Naive thymus-derived CD8-positive, alpha-beta T cell (primary cell): ENCODE measurements at places on chromosomes 3 and 15.

DNA sequence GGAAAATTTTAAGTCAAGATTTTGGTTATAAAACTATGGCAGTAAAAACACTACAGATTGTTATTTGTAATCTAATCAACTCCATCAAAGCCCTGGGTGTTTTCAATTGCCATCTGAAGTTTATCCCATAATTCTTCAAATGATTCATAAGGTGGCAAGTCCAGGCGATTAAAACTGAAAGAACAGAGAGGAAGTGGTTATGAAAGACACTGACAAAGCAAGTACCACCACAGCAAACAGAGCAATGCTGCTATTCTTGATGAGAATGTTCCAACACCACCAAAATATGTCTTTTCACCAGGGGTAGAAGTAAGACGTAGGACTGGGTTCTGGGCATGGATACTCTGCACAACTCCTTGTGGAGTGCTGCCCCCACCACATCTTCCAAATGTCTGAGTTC lies 86.9 kb upstream of the PRTG start:
- no peak for DNase-seq

DNA sequence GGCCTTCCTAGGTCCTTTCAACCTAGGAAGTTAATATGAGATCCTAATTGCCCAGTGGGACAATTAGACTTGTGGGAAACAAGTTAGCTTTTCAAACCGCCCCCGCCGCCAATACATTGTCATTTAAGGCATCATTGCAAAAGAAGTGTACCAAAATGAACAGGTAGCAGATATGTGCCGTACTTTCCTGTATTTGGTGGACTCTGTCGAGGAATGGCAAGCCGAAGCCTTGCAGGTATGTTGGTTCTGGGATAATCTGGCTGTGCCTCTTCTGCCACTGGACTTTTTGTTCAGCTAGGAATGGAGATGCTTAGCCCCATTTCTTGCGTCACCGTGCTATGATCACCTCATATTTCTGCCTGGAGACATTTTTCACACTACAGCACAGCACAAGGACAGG lies 157.5 kb downstream of the CACNA1D start:
- no peak for DNase-seq

DNA sequence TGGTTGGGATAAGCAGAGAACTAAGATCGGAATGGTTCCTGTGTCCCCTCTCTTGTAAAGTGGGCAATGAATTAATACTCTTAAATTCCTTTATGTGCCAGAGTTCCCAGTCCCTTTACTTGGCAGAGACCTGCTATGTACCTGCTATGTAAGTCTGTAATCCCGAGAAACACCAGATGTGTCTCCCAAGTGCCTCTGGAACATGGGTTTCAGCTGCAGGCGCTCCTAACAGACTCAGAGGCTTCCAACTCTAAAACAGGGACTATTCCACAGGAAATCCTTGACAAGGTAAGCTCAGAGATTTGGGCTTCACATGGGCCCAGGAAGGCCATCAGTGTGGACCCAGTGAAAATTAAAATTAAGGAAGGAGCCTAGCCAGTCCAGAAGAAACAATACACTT lies 117.7 kb upstream of the PLCL2 start:
- DNase-seq, result no peak

GRCh38 chr3:143668924-143669790 lies 179.1 kb downstream of the SLC9A9 start:
- DNase-seq, result no peak

- peak; percentile 85 for DNase-seq
Measured at GRCh38 chr15:64010719-64011118, 35.6 kb downstream of the DAPK2 start.

GRCh38 chr15:74873756-74874424 lies 725 bp upstream of the SCAMP2 start:
- no peak for DNase-seq

DNA sequence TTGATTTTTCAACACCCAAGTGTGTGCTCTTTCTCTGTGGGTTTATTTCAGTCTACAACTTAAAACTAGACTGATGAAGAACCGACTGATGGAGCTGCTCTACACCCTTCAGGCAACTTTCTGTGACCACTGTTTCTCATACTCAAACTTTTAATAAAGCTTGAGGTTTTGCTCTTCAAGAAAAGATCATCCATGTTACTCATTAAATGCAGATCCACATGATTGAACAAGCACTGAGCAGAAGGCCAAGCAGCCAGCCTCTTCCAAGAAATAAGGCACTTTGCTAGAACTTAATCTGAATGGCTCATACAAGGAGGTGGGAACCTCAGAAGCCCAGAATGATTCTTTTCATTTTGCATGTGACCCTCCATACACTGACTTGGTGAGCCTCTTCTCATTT lies 8.7 kb downstream of the SLC27A2 start:
- DNase-seq, result no peak

DNA sequence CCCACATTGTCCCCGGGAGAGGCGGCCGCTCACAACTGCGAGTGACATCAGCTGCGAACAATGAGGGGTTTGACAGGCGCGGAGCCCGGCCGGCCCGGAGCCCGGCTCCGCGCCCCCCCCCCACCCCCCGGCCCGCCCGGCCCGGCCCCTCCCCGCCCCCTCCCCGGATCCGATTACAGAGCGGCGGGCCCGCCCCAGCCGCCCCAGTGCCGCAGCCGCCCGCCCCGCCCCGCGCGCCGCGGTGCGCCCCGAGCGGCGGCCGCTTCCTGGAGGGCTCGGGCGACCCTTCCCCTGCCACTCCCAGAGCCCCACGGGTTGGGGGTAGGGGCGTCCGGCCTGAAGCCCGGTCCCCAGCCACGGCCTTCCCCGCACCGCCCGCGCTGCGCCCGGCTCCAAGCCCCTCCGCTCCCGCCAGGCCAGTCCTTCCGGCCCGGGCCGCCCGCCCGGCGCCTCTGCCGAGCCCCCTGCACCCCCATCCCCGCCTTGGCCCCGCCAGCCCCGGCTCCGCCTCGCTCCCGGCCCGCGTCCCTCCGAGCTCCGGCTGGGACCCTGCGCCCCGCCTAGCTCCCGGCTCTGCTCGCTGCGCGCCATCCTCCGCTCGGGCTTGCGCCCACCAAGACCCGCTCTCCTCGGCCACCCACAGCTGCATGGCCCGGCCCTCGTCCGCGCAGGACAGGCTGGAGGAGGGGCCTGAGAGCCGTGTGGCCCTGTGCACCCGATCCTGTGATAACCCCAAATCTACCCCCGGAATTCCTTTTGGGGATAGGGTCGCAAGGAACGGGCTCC lies at the start of gene PCBP4:
Gene PCBP4, minus strand, starts transcription at position 71 of the 786 bp plus-strand sequence. CDS start 6,214 bp downstream, outside the sequence.
- no peak for DNase-seq

DNA sequence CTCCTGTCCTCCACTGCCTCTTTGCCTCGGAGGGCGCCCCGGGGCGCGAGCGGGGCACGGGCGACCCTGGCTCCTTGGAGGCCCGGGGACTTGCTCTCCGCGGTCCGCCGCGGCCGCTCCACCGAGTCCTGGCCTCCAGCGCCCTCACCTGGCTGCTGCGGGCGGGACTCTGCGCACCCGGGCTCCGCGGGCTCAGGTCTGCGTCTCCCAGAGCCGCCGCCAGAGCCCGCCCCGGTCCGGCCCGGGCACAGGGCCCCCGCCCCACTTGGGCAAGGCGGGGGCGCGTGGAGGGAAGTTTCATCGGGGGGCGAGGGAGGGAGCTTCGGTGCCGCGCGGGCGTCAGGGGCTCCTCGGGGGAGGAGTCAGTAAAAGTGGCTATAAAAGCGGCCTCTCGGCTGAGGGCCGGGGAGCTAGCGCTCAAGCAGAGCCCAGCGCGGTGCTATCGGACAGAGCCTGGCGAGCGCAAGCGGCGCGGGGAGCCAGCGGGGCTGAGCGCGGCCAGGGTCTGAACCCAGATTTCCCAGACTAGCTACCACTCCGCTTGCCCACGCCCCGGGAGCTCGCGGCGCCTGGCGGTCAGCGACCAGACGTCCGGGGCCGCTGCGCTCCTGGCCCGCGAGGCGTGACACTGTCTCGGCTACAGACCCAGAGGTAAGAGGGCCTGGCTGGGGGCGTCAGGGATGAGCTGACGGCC lies at the start of gene CEMIP:
Gene CEMIP, plus strand, starts transcription at position 407 of the 694 bp plus-strand sequence. CDS start 94,510 bp downstream, outside the sequence.
- DNase-seq, result peak; percentile 14
